ENCODE measurements at places on chromosomes 2 and 18.

GRCh38 chr2:242041816-242042215, 172.3 kb downstream of the RTP5 start:
- DNase-seq: no peak

DNA sequence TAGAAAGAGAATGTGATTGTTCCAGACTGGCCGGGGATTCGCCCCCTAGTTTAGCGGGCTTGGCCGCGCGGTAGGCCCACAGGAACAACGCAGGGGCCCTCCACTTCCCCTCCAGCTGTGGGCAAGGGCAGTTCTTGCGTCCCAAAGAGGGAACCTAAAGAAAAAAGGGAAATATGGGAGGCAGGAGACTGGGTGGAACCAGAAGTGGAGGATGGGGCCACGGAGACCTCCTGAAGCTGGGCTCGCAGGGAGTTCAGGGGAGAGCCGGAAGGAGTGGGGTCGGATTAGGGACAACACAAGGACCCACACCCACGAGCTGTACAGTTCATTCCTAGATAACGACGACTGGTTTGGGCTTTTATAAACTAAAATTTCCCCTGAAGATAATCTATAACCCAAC, 18.2 kb downstream of the GNLY start:
- DNase-seq: no peak

GRCh38 chr2:160715428-160715827, 221.8 kb upstream of the RBMS1 start:
- no peak for DNase-seq

GRCh38 chr2:165055082-165055851, 99.9 kb upstream of the SLC38A11 start:
- no peak for DNase-seq

- no peak for DNase-seq
Observed at GRCh38 chr18:21444465-21445212, 155.9 kb downstream of the ESCO1 start.

GRCh38 chr2:122451697-122452096, 696.2 kb downstream of the TSN start:
- DNase-seq: no peak

DNA sequence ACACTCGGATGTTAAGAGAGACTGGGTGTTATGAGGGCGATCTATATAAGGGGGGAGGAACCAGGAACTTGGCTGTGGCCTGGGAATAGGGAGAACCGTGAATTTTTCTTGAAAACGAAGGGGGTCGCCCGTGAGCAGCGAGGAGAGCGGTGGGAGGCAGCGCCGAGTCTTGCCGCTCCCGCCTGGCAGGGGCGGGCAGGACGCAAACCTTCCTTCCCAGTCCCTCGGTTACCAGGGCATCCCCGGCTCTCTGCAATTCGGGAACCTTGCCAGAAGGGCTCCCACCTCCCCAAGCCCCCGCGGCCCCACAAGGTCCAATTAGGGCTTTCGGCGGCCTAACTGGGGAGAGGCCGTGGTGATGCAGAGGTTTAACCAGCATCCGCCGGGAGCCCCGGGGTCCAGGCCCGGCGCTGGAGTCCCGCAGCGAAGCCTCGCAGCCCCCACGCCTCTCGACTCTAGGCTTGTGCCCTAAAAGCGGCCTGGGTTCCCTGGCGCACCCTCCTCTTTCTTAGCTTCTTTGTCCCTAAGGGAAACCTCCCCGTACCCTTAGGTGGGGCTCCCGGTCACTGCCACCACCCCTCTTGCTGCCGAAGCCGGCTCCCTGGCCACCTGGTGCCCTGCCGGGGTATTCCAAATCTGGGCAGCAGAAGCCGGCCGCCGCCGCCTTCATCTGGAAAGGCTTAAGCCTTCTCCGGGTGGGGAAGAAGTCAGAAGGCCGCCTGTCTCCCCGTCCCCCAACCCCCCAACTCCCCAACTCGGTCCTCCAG, 680 bp upstream of the FHOD3 start:
- DNase-seq: no peak

DNA sequence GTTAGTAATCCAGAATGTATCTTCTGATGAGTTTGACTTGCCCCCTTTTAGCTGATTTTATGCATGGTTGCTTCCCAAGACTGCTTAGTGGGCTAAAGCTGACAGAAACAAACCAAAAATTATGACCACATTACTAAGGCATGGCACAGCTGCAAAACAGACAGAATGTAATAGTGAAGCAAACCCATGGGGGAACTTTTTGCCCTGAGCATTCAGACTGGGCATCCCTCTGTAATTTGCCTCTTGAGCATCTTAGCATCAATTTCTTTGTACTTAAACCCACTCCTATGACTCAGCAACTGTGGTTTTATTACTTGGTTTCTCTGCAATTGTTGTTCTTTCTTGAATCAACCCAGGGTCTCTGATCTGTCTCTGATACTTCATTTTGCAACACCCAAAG, 487.3 kb upstream of the DCC start:
- DNase-seq: no peak

GRCh38 chr2:44866152-44866551, 75.3 kb upstream of the SIX3 start:
- no peak for DNase-seq

- no peak for DNase-seq
Observed at GRCh38 chr18:65994302-65994701, 243.5 kb downstream of the CDH7 start.

DNA sequence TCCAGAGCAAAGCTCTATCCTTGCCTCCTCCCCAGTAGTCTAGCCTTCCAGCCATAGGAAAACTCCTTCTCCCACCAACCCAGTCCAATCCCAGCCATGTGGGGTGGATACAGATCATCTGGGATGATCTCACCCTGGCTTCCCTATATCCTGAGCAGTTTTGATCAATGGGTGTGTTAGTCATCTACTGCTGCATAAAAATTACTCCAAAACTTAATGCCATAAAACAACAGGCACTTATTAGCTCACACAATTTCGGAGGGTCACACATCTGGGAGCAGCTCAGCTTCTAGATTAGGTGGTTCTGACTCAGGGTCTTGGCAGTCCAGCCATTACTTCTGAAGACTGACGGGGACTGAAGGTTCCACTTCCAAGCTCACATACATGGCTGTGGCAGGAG, 190.4 kb downstream of the SPP2 start:
- no peak for DNase-seq

DNA sequence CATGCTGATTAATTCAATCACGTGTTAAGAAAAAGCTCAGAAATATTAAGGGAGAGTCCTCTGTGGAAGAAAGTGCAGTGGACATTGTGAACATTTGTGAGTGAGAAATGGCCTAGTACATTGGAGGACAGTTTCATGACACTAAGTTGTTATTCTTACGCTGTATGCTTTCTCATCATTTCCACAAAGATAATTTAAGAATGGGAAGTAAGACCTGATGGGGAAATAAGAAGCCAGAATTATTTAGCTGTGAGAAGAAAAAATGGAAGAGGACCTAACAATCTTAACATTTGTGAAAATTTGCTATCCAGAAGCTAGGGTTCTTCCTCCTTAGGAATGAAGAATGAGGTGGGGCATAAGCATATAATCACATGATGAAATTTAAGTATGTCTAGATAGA, 15.2 kb upstream of the RAPH1 start:
- DNase-seq: no peak

- DNase-seq: no peak
Observed at GRCh38 chr2:188979187-188980114, 5.3 kb downstream of the COL3A1 start.

DNA sequence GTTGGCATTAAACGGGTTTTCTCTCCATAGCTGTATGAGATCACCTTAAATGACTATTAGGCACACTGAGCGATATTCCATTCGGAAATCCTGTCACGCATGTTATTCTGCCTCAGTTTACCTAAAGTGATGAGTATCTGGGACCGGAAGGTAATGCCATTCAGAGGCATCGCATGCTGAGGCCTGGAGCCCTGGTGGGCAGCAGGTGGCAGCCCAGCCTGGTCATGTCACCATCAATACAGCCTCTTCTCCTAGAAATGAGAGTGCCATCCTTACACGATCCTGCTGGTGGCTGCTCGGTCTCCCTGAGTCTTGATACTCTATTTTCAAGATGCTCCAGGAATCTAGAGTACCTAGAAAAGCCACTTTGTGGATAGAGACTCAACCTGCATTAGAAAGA, 119.8 kb downstream of the EIPR1 start:
- no peak for DNase-seq

- DNase-seq: no peak
Observed at GRCh38 chr18:13487237-13487636, 239.1 kb downstream of the FAM210A start.

Data from CD4-positive, alpha-beta T cell treated with Interleukin-2 at 100 ng/mL for 4 hours (primary cell).